Activated CD4-positive, alpha-beta memory T cell treated with anti-CD3 and anti-CD28 coated beads, Interleukin-2, amount 10 ng/mL, durations not matched to agents 7 days and 5 days (primary cell): ENCODE measurements at places on chromosomes 13 and 19.

- no peak for DNase-seq
Observed at GRCh38 chr19:41309180-41310032, 566 bp upstream of the CCDC97 start.

GRCh38 chr13:101092985-101093384 is 323.3 kb downstream of the NALCN start:
- DNase-seq: no peak

DNA sequence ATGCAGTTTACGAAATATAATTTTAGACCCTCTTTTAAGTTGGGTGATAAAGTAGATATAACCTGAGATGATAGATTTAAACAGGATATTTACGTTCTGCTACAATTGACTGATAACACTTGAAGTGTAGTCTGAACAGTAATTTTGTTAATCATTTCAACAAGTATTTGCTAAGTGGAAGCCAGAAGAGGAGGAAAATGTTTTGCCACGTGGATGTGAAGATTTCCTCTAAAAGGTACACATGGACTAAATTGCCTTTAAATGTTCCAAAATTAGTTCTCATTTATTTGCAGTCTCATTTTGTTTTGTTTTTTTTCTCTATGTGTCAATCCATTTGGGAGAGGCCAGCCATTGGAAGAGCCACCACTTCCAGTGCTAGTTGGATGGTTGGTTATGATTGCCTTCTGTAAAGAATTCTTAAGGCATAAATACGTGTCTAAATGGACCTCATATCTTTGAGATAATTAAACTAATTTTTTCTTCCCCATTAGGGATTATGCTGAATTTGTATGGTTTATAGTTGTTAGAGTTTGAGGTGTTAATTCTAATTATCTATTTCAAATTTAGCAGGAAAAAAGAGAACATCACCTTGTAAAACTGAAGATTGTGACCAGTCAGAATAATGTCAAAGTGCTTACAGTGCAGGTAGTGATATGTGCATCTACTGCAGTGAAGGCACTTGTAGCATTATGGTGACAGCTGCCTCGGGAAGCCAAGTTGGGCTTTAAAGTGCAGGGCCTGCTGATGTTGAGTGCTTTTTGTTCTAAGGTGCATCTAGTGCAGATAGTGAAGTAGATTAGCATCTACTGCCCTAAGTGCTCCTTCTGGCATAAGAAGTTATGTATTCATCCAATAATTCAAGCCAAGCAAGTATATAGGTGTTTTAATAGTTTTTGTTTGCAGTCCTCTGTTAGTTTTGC is 2.8 kb downstream of the MIR17HG start:
- DNase-seq: no peak

- peak; percentile 76 for DNase-seq
Observed at GRCh38 chr19:41302624-41303351, 7.2 kb upstream of the CCDC97 start.

- no peak for DNase-seq
Observed at GRCh38 chr19:50500060-50500752, 10.8 kb downstream of the JOSD2 start.

GRCh38 chr13:73300718-73301425 is 242.1 kb downstream of the KLF5 start:
- DNase-seq: no peak

GRCh38 chr13:98364647-98365046 is 187.6 kb upstream of the RNF113B start:
- DNase-seq: no peak

- DNase-seq: no peak
Observed at GRCh38 chr13:31908696-31909411, 122.7 kb upstream of the FRY start.

GRCh38 chr19:30307191-30307974 is 64.8 kb upstream of the ZNF536 start:
- DNase-seq: no peak

- DNase-seq: no peak
Observed at GRCh38 chr13:45826731-45827130, 24.8 kb downstream of the SIAH3 start.

- DNase-seq: peak; percentile 61
Observed at GRCh38 chr19:14563989-14564651, 7.7 kb downstream of the NDUFB7 start.

DNA sequence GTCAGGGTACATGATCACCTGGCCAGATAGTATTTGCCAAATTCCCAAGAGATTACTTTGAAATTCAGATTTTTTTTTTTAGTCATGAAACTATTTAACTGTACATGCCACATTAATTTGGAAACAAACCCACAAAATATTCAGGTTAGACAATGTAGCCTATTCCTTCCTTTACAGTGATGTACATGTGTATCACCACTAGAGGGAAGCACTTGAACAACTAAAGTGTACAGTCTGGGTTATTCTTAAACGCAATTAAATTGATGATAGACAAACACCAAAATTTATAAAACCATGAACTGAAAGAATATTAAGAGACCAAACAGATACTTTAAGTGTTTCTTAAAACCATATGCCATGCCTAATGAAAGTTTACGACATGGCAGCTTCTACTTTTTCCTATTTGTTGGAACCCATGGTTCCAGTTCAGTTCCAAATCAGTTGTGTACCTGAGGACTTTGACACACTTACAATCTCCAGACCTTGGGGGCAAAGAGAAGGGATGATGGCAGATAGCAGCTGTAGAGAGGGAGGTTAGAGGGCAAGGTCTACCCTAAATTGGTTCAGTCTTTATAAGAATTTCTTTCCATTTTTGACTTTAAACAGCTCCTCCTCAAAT is 52.8 kb downstream of the TNFSF13B start:
- DNase-seq: no peak

DNA sequence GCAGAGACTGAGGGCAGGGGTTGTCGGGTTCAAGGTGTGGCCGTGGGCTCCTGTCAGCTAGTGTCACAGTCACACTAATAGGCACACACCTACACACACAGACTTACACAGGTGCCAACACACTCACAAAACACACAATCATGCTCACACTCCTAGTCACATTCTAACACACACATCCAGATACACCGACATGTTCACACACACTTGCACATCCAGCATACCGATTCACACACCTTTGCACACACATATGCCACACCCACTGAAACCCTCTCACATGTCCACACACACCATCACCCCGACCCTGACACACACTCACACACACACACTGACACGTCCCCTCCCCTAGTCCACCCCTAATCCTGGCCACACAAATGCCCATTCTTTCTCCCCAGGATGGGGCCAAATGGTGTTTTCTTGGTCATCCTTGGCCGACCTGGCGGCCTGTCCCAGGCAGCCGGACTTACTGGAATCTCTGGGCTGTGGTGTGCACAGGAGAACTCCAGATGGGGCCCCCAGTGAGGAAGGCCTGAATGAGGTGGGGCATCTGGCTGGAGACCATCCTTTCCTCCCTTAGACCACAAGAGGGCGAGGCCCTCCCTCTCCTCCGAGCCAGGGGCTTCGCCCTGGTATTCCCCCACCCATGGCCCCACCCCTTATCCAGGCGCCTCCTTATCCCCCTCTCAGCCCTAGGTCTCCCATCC is 19.1 kb upstream of the PNMA8B start:
- no peak for DNase-seq

GRCh38 chr13:26019881-26020870 is 31.6 kb downstream of the SHISA2 start:
- no peak for DNase-seq

DNA sequence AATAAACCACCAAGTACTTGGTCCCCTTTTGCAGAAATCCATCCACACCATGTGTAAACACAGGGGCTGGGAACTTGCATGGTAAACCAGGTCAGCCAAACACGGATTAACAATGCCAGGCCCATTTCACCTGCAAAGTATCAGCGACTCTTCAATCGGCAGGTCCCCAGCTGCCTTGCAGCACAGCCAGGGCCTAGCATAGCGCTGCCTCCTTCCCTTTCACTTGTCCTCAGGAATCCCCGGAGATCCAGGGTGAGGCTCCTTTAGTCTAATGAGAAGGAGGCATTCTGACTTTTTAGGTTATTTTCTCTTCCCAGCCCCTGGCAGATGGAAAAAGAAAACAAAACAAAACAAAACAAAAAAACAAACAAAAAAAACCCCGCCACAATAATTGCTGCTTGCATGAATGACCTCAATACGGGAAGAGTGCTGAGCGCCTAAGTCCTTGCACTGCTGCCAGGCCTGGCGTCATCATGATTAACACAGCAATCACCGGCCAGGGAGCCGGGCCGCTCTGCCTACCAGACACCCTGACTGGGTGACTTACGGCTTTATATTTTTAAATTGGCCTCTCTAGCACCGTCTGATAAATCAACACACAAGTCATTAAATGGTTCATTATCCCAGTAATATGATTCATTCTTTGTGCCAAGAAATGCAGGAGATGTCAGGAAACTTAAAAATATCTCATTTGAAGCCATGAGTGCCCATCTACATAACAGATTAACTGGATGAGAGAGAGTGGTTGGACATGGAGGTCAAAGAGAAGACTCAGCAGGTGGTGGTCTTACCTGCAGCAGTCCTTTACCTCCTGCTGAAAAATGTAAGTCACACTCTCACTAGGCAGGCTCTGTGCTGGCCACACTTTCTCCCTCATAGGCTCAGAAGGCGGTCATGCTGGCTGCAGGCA is 692.7 kb downstream of the UQCRFS1 start:
- DNase-seq: no peak

- peak; percentile 91 for DNase-seq
Observed at GRCh38 chr19:39401549-39402345, 4.9 kb upstream of the ZFP36 start.

DNA sequence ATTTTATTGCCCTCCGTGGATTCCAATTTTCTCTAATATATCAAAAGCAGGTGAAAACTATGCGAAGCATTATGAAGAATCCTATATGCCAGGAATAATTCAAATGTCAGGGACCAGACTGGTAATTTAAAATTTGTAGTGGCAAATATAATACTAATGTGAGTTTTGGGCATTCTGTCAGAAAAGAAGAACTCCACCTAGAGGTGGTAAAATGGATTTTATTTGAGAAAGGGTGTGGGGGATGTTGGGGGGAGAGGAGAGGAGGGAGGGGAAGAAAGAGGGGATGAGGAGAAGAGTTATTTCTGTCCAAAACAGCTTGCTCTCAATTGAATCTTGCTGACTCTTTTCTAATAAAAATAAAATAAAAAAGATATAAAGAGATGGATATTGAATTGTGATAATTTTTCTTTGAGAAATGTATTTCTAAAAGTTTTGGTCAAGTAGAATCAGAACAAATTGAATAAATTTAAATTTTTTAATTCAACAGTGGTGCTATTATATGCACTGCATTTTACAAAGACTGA is 929.3 kb upstream of the SLITRK5 start:
- DNase-seq: no peak

DNA sequence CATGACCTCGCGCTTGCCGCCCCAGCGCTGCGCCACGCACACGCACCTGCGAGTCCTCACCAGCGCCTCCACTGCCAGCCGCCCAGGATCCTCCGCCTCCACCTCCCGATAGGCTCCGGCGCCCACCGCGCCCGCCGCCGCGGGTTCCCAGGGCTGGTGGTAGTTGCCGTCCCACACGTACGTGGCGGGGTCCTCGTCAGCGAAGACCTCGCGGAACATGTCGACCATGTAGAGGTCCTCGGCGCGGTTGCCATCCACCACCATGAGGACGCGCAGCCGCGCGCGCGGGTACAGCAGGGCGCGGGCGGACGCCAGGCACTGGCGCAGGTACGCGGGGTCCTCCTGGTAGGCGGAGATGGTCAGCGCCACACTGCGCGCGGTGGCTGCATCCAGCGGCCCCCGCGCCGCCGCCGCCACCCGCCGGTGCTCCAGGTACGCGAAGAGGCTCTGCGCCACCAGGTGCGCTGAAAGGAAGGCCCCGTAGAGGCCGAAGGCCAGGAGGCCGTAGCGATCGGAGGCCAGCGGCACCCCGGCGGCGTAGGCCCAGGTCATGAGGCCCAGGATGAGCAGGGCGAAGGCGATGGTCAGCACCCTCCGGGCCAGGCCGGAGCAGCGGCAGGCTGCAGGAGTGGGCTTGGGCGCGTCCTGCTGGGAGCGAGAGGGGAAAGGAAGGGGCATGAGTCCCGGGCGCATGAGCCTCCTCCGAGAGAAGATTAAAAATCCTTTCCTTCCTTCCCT is 4.4 kb downstream of the HAS1 start:
- DNase-seq: no peak

- DNase-seq: no peak
Observed at GRCh38 chr19:45577111-45577905, 7.3 kb downstream of the OPA3 start.
